ENCODE measurements at places on chromosomes 5 and 9.

GRCh38 chr9:27672718-27673117 lies 99.4 kb upstream of the C9orf72 start:
- DNase-seq: no peak

DNA sequence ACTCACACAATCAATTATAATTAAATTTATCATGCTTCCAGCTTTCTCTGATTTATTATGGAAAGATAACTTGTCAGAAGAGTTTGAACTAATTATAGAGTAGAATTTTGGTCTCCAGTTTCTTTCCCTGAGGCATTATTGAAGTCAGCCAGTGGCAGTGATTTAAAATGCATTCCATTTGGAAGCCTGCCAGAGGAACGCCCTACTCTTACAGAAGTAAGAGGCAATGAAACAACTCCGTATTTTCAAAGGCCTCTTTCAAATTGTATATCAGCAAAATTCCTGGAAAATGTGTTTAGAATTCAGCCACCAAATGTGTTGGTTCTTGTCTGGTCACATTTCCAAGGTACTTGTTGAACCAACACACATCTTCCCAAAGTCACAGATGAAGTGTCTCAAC lies 640.9 kb downstream of the SEMA5A start:
- no peak for DNase-seq

GRCh38 chr5:178555005-178555404 lies 35.2 kb downstream of the COL23A1 start:
- no peak for DNase-seq

DNA sequence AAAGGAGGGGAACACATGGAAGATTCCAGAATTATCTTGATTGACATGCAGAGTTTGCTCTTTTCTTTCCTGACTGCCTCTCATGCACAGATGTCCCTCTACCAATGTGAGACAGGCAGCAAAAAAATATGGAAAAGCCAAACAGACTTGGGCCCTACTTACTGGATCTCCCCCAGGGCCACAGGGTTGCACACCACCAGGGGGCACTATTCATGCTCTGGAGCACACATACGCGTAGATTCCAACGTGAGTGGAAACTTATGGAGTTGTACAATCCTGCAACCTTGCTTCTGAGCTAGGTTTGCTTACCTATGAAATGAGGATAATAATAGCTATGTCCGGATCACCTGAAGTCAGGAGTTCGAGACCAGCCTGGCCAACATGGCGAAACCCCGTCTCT lies 319.5 kb downstream of the ARHGEF28 start:
- no peak for DNase-seq

DNA sequence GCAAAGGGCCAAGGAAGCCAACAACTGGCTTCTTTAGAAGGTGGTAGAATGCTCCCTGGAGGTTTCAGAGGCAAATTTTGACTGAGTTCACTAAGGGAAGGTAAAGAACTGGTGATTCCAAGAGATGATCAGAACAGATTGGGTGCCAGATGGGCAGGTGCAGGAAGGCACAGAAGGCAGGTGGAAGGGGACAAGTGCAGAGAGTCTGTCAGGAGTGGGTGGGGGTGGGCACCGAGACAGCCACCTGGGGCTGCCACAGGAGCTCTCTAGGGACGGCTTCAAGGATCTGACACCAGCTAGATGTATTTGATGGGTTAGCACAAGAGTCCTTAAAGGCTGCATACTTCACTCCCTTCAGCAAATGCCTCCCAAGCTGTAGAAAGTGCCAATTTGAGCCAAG lies 207.3 kb downstream of the PTTG1 start:
- no peak for DNase-seq

DNA sequence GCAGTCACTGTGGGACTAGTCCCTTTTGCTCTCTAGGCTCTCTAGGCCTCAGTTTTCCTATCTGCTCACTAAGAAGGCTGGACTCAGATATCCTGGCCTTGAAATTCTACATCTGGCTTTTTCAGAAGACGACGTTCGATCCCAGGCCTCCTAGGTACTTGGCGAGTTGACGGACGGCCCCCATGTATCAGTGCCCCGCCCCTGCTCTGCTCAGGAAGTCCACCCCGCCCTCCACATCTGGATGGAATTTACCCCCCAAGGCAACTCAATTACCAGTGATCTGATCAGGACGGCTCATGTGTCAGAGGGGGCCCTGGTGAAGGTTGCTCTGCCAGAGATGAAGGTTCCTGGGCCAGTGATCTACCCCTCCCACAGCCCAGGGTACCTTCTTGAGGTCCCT lies 44.1 kb upstream of the SYNPO start:
- no peak for DNase-seq
